Stomach (tissue), 19 donors: ENCODE measurements at places on chromosomes 16 and 17.

DNA sequence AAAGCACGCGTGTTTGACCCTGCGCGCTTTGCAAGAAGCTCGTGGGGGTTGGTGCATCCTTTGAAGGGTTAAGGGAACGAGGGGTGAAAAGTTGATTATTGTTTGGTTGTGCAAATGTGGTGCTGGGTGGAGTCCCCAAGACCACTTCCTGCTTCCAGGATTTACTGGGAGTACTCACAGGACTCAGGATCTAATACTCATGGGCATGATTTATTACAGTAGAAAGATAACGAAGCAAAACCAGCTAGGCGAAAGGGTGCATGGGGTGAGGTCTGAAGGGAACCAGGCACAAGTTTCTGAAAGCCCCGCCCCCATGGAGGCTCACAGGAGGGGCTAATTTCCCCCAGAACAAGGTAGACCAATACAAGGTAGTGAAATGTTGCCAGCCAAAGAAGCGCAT, 58.8 kb downstream of the RPTOR start:
- peak; percentile 39 for DNase-seq

GRCh38 chr16:72210555-72210954, 38.6 kb upstream of the PMFBP1 start:
- no peak for DNase-seq

- no peak for DNase-seq
These were observed 116.6 kb downstream of the IRF8 start for GRCh38 chr16:86015606-86016005.

- DNase-seq: no peak
These were observed 38.1 kb downstream of the RAI1 start for GRCh38 chr17:17719199-17719940.

DNA sequence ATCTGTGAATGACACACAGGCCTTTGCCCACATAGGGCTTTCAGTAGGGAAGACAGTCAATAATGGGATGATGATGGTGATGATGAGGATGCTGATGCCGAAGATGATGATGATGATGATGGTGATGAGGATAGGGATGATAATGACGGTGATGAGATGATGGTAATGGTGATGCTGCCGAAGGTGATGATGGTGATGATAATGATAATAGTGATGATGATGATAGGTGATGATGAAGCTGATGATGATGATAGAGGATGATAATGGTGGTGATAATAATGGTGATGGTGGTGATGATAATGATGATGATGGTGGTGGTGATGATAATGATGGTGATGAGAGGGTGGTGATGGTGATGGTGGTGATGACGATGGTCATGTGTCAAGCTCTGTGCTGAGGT, 12.9 kb downstream of the FOXL1 start:
- no peak for DNase-seq

GRCh38 chr17:80265205-80266068, 4.8 kb downstream of the RNF213 start:
- DNase-seq: no peak

DNA sequence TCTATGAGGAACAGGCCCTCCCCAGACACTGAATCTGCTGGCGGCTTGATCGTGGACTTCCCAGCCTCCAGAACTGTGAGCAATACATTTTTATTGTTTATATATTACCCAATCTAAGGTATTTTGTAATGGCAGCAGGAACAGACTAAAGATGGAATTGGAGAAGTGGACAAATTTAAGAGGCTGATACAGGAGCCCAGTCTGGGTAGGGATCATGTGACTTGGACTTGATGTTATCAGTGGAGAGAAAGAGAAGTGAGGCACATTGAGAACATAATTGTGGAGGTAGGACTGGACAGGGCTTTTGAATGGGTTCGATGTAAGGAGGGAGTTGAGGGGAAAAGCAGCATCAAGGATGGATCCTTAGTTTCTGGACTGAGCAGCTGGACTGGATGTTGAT, 93.8 kb downstream of the USP31 start:
- DNase-seq: no peak

DNA sequence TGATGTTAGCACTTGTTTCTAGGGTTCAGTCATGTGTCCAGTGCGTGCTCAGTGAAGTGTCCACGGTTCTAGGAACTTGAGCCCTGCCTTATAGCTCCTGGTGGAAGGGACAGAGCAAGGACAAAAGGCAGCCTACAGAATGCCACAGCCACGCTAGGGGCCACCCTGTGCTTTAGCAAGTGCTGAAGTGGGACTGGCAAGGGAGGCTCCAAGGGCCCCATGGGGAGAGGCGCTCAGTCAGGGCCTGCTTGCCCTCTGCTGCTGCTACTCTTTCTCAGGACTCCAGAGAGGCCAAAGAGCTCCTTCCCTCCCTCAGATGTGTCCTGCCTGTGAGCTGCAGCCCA, 6.8 kb downstream of the NT5C start:
- no peak for DNase-seq

- DNase-seq: peak; percentile 29
These were observed 20.1 kb downstream of the PLD6 start for GRCh38 chr17:17186051-17186450.

GRCh38 chr16:724188-725040, 1.8 kb downstream of the CCDC78 start:
- no peak for DNase-seq

GRCh38 chr17:6365200-6365943, 69.5 kb downstream of the AIPL1 start:
- no peak for DNase-seq
